T-helper 2 cell treated with Interferon-gamma antibody and Interleukin-4, amounts not matched to agents 5 μg/mL and 100 μg/mL, for 36 hours (primary cell): ENCODE measurements at places on chromosomes 7 and 10.

- DNase-seq = no peak
Measured at GRCh38 chr10:26543567-26544306, 105.6 kb downstream of the APBB1IP start.

GRCh38 chr7:33152087-33152486, 22.7 kb downstream of the BBS9 start:
- no peak for DNase-seq

DNA sequence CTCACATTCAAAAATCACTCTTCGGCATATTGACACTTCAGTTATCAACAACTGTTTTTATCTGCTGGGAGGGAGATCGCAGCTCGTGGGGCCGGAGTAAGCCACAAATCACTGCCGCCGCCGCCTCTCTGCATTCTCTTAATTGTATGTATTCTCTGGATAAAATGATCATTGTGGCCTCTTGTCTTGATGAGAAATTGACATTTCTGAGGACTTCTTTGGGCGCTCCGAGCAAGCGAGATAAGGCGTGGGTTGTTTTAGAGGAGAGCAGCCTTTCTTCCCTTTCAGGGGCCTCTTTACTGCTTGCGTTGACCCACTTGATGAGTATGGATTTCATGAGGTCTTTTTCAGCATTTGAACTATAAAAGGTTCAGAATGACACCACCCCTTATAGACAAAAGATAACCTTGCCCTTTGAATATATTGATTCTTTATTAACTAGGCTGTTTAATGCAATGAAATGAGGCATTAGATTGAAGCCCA, 130.6 kb downstream of the EBF3 start:
- no peak for DNase-seq

DNA sequence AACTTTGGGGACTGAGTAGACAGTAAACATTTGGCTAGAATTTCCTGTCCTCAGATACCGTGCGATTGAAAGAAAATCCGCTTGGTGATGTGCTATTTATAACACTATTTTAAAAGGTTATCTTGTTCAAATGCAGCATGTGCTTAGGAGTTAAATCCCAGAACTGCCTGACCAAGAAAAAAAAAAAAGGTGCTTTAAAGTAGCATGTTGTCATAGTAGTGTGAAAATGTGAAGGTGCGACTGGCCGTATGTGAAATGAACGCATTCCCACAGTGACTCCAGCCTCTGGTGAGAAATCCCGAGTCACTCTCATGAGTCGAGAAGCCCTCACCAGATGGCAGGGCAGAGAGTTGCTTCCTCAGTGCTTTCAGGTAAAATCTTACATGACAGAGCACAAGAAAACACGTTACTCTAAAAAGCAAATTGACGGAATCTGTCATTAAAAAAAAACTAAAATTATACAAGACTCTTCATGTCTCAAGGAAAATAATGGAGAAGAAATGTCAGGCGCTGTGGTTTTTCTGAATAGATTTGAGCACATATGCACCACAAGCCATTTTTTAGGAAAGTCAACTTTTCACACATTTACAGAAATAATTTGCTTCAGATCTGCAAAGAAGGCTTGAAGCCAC, 18.4 kb upstream of the KLF6 start:
- no peak for DNase-seq

- DNase-seq = no peak
Measured at GRCh38 chr7:155674556-155674955, 30.1 kb downstream of the RBM33 start.

GRCh38 chr10:16192337-16192736, 244.5 kb upstream of the PTER start:
- no peak for DNase-seq

DNA sequence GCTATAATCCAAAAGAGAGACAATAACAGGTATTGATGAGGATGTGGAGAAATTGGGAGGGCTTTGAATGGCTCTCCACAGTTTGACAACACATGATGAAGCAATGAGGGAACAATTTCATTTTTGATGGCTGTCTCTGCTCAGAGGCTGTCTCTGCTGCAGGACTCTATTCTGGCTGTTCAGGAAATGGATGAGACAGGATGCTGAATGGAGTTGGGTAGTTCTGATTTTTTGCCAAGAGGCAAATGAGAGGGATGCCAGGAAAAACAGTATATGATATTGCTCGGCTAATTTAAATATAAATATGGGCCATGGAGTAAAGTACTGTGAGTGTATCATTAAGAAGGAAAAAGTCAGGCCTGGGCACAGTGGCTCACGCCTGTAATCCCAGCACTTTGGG, 16.8 kb downstream of the APBB1IP start:
- no peak for DNase-seq

DNA sequence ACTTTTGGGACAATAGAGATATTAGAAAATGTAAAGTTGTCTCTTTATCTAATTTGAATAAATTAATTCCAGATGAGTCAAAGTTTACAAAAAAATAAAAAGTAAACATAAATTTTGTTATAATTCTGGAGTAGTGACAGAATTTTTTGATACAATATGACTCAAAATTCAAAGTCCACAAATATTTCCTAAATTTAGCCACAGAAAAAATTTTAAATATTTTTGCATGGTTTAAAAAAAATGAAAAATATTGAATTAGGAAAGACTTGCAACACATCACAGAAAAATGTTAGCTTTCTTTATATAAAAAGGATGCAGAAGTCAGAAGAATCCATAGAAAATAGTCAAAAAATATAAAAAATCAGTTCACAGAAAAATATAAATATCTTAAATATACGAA, 117.7 kb downstream of the ARHGAP21 start:
- DNase-seq = no peak

DNA sequence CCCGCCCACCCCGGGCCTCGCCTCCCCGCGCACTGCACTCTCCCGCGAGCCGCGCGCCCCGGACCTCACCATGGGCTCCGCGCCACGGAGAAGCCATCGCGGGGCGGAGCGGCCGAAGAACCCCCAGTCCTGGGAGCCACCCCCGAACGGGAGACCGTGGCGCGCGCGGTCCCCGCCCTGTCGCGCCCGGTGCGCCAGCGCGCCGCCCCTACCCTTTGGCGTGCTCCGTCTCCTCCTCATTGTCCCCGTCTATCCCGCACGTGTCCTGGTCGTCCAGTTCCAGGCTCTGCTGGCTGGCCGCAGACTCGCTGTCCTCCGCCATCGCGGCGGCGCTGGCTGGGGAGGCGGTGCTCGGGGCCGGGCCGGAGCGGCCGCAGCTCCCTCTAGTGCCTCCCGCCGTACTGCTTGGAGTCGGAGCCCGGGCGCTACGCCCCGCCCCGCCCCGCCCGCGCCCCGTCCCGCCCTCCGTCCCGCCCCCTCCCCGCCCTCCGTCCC, at the start of gene NMT2:
Gene NMT2, minus strand, starts transcription at position 403 of the 495 bp plus-strand sequence. Its CDS starts 81 bp downstream, at position 322.
- peak; percentile 82 for DNase-seq

DNA sequence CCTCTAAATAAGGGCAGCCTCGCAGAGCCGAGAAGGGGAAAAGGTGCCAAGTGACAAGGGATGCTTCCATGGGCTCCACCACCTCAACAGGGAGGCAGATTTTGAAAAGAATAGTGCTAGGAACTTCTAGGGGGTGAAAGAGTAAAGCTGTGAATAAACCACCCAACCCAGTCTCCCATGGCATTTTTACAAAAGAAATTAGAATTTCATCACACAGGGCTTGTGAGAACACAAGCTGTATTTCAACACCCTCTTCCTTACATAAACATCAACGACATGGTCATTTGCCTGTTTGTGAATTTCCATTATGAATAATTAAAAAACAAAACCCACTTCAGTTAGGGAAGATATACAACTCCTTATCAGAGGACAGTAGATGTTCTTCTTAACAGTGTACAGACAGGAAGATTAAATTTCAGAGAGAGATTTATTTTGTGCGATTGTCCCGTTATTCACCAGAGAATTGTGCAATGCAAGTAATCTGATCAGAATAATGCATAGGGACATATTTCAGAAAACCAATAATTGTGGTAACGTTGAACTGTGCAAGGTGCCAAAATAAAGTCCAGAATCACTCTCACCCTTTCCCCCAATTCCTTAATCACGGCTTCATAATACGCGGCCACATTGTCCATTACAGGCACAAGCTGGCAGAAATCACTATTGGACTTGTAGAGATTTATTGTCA, 207.8 kb upstream of the MGMT start:
- no peak for DNase-seq

DNA sequence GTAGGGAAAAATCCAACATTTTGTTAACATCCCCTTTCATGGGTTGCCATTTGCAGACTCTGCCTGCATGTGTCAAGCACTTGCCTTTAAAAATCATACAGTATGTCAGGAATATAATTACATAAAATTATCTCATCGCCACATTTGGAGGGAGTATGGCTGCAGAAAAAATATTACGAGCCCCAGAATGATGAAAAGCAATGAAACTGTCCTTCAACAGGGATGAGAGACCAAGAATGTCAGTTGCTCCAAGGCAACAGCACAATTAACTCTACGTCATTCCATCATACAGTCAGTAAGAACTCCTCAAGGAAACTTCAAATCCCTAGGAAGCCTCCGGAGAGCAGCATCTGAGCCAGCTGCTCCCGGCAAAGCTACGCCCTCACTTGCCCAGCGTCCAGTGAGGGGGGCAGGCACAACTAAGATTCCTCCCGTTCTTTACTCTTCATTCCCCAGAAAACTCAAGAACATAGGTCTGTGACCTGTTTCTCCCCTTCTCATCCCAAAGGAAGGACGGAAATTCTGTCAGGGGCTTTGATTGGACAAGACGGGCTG, 132.9 kb downstream of the ANLN start:
- no peak for DNase-seq

DNA sequence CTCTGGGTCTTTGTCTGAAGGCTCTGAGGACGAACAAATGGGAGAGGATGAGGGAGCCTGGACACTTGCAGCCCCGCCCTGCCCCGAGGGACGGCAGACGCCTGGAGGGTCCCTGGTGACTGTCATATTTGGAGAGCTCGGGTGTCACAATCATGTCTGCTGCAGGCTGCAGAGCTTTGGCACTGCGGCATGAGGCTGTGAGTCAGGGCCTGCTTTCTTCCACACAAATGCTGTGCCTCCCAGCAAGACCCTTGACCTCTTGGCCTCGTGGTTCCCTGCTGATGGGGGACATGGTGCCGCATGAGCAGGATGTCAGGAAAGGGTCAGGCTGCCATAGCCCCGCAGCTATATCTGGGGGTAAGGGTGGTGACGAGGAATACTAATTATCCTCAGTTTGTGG, 64.9 kb upstream of the PPIF start:
- DNase-seq = no peak

GRCh38 chr10:137031-137430, 1.8 kb downstream of the ZMYND11 start:
- peak; percentile 27 for DNase-seq

DNA sequence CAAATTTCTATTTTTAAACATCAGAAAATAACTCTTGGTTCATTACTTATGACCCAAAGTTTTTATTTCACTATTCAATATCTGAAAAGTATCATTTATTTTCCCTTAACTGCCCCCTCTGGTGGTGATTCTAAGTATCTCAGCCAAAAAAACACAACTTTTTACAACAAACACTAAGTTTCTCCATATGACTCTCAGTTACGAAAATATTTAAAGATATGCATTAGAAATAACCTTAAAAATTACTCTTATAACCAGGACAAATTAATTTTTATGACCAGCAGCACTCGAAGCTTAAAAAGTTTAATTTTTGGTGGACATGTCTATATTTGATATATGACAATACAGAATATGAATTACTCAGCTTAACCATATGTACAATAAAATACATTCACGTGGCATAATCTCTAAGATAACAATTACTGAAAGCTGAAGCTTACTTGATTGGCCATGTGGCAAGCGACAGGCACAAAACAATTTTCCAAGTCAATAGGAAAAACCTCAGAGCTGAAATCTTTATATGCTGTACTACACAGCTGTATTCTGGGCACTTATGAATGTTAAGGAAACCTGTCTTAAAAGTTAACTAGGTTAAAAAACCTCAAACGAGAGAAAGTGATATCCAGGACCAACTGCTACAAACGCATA, 2.3 kb downstream of the HNRNPA2B1 start:
- no peak for DNase-seq

DNA sequence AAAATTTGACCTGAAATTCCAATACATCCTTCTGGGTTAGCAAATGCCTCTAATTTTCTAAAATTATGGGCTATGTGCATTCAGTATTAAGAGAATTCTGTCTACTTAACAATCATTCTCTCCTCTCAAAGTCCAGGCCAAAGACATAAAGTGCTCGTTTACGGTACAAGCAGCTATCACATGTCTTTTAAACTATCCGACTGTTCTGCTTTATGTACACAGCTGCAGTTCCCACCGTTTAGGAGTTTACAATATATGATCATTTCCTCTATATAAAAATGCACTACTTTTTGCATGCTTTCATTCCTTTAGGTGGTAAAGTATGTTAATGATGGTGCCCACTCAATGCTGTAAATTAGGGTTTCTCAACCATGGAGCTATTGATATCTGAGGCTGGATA, 34.0 kb downstream of the CDK6 start:
- DNase-seq = no peak

GRCh38 chr7:36309716-36310115, 79.9 kb upstream of the ANLN start:
- no peak for DNase-seq

- DNase-seq = no peak
Measured at GRCh38 chr7:54874804-54875203, 115.8 kb upstream of the SEC61G start.

DNA sequence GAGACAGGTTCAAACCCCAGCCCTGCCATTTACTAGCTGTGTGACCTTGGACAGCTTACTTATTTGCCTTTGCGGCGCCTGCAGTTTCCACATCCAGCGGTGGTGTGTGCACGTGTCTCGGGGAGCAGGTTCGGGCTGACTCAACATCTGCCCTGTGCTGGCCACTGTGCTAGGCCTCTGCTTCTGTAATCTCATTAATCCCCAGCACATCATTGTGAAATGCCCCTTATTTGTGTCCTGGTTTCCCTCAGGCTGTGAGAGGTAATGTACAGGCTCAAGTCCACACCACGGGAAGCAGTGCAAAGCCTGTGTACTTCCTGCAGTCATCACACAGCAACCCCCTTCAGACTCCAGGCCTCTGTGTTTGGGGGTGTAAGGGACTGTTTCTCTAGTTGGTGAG, 285.7 kb downstream of the RPS24 start:
- DNase-seq = no peak

DNA sequence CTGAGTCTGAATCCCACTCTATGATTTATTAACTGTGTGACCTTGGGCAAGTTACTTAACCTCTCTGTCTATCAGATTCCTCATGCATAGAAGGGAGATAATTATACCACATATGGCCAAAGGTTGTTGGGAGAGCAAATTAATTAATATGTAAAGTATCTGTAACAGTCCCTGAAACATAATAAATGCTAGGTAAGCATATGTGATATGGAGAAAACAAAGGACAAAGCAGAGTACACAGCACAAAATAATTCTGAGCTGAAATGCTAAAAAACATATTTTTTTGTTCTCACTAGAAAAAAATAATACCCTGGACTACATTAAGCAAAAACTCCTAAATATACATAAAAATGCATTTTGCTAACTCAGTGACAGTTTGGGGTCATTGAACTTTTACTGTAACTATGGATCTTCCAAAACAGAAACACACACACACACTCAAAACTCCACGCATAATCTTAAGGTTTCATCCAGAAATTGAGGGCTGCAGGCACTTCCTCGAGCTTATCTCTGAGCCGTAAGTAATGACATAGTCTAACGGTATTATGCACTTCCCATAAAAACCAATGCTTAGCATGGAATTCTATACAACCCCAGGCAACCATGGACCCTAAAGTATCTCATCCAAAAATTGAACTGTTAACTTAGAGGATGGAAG, 201.7 kb upstream of the PTN start:
- DNase-seq = no peak
